ENCODE measurements at places on chromosomes 7 and 10.

DNA sequence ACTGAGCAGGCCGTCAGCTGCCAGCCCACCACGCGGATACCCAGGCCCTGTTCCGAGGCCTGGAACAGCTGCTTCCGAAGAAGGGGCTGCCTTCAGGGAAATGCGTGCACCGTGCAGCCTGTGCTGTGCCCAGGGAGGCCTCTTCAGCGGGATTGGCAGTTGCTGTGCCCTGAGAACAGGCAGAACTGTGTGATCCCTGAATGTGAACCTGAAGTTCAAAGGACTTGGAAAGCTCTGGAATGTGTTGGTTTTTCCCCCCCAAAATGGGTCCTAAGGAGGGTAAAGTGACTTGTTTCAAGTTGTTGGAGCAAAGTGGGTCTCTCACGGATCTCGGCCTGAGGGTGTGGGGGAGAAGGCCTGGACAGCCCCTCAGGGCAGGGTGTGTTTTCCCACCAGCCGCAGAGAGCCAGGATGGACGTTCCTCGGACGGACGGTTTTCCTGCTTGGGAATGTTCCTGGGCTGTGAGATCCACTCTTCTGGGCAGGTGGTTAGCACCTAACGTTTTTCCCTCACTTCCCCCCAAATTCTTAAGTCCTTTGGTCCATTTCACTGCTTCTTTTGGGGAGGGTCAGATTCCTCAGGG, 2.1 kb downstream of the SPRN start:
- DNase-seq: no peak

DNA sequence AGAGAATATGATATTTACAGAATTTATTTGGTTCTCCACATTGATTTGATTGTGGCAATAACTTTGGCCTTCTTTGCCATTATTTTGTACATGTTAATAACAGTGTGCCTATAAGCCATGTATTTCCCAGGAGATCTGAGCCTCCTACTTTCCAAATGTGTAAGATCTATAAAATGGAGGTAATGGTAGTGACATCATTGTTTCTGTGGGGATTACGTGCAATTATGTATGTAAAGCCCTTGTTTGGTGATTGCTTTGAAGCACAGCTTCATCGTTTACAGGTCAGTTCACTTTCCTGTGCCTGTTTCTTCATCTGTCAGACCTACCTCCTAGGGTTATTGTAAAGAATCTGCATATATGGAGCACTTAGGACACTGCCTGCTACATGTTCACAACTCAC, 17.3 kb downstream of the YAE1 start:
- no peak for DNase-seq

GRCh38 chr10:7482992-7483391, 72.2 kb upstream of the SFMBT2 start:
- no peak for DNase-seq

GRCh38 chr7:139773371-139773770, 4.4 kb downstream of the HIPK2 start:
- no peak for DNase-seq

- no peak for DNase-seq
These were observed 128.2 kb downstream of the KCNMA1 start for GRCh38 chr10:77509391-77509790.

GRCh38 chr7:41027428-41028115, 675.3 kb downstream of the INHBA start:
- no peak for DNase-seq

DNA sequence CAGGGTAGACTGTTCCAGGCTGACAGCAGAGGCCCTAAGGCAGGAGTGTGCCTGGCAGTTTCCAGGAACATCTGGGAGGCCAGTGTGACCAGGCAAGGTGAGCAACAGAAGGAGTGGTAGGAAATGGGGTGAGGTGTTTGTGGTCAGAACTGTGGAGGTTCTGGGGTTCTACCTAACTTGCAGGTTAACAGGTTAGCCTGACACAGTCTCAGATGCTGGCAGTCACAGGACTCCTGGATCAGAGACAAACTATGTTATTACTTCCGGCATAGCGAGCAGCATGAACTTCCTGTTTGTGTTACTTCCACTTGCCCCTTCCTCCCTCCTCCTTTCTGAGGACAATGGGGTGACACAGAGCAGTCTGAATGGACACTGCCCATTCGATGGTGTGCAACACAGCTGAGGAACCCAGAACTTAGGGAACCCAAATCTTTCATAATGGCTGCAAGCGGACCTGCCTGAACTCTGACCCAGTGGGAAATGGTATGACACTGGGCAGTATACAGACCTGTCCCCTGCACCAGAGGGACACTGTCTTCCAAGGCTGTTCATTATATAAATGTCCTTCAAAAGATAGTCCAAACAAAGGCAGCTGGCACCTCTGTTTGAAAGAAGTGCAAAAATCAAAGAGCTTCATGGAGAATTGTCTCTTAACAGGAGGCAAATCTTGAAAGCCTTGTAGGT, 3.9 kb upstream of the SAR1A start:
- DNase-seq: no peak

- DNase-seq: no peak
These were observed 226.0 kb downstream of the CELF2 start for GRCh38 chr10:11243425-11244222.

DNA sequence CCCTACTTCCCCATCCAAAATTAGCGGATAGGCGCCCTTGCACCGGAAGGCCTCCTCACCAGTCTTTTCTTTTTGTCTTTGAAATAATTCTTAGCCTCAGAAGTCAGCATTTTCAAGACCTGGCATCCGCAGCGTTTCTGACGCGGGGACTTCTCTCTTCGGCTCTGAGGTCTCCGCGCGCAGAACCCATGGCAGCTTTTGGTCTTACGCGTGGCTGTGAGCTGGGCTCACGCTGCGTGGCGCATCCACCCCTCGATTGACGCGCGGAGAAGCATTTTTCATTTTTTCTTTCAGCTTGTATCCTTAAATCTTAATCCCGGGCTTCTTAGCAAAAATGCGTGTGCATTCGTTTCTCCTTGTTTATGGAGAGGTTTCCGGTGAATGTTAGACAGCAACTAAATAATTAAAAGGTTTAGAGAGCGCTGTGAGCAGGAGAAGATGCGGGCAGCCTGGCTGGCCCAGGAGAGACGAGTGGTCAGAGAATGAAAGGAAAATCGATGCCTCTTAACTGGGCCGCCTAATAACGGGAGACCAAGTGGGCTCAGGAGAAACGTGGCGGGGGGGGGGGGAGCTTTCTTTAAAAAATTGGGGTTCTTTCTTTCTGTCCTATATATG, 2.0 kb upstream of the GATA3 start:
- no peak for DNase-seq

GRCh38 chr10:30538086-30538485, 91.5 kb downstream of the LYZL2 start:
- no peak for DNase-seq

GRCh38 chr10:78713659-78714058, 355.1 kb upstream of the ZMIZ1 start:
- no peak for DNase-seq

GRCh38 chr7:66873476-66873875, 47.5 kb upstream of the TMEM248 start:
- no peak for DNase-seq

- no peak for DNase-seq
These were observed 72.8 kb upstream of the PPIF start for GRCh38 chr10:79274279-79275104.

DNA sequence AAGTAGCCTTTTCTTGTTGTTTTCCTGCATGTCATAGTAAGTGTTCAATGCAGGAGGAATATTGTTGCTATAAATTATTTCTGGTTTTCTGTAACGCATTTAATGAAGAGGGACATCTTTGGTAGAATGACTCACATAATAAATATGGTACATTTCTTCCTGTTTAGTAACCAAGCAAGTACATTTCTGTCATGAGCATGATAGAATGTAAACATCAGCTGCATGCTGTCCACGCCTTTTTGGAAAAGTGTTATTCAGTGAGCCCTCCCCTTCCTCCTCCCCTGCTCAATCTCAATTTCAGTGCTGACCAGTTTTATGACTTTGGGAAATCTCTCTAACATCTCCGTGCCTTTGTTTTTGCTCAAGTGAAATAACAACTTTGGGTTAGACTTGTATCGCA, 664.0 kb downstream of the XPNPEP1 start:
- no peak for DNase-seq
